ENCODE measurements at places on chromosomes 3 and 15.

- no peak for DNase-seq
Observed at GRCh38 chr15:100901296-100901695, 17.9 kb upstream of the LRRK1 start.

DNA sequence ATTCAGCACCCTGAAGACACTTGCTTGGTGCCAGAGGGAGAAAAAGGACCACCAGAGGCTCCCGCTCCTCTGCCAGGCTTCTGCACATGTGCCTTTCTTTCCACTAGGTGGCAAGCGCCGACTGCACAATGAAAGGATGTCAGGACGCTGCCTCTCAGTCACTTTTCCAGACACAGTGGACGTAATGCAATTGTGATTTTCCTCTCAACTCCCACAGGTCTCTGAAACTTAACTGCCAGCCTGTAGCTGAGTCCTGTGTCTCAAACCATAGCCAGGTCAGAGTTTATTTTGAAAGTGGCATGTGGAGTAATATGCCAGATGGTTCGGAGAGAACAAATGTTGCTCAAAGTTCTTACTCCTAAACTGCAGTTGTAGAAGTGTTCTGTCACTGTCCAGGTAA is 162.9 kb downstream of the ITPR1 start:
- peak; percentile 69 for DNase-seq

GRCh38 chr15:94306700-94307650 is 75.6 kb downstream of the MCTP2 start:
- DNase-seq, result peak; percentile 65

GRCh38 chr3:58112185-58112535 is 98.6 kb downstream of the DNASE1L3 start:
- DNase-seq, result no peak

DNA sequence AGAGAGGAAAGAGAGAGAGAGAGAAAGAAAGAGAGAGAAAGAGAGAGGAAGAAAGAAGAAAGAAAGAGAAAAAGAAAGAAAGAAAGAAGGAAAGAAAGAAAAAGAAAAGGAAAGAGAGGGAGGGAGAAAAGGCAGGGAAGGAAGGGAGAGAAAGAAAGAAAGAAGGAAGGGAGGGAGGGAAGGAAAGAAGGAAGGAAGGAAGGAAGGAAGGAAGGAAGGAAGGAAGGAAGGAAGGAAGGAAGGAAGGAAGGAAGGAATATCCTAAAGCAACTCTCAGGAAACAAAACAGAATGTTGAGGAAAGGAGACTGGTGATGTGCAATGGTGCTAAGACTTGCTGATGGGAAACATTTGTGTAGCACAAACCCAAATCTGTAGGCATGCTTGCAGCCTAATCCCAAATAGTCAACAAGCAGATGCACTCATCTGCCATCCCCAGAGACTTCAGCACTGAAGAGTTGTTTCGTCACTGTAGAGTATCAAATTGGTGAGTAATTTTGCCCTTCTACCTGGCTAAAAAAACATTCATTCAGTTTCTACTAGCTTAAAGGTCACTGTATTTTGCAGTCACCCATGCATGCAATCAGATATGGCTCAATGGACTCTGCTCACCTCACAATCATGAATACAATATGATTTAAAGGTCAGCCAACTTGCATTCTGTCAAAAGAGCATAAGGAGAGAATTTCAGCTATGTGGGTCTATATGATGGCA is 480.3 kb downstream of the FGF12 start:
- DNase-seq, result no peak

DNA sequence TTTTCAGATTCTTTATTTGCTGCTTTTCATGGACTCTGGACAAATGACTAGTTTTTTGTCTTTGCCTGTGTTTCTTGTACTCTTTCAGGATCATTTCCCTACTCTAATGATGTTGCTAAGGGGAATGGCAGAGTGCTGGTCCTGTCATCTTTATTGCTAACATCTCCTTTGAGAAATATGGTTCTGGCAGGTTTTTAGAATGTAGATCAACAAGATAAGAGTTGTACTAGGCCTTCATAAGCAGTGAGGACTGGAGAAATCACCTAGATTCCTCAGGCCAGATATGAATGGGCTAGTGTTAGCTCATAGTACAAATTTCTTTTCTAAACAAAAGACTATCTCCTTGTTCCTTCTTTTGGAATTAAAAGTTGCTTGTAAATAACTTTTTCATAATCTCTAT is 156.0 kb downstream of the UBE2E2 start:
- DNase-seq, result no peak

DNA sequence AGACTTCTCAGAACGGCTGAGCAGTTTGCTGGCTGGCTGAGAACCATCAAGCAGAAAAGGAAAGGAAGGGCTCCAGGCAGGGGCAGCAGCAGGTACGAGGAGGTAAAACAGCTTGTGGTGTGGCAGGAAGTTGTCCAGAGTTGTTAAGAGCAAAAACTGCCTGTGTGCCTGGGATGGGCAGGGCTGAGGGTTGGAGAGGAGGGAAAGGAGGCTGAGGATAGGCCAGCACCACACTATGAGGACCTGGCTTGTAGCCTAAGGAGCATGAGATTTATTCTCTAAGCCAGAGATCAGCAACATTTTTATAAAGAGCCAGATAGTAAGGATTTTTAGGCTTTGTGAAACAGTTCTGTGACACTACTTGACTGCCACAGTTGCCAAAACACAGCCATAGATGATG is 8.0 kb downstream of the IGSF10 start:
- no peak for DNase-seq

- DNase-seq, result no peak
Observed at GRCh38 chr3:127349501-127350171, 61.8 kb upstream of the PRR20G start.

DNA sequence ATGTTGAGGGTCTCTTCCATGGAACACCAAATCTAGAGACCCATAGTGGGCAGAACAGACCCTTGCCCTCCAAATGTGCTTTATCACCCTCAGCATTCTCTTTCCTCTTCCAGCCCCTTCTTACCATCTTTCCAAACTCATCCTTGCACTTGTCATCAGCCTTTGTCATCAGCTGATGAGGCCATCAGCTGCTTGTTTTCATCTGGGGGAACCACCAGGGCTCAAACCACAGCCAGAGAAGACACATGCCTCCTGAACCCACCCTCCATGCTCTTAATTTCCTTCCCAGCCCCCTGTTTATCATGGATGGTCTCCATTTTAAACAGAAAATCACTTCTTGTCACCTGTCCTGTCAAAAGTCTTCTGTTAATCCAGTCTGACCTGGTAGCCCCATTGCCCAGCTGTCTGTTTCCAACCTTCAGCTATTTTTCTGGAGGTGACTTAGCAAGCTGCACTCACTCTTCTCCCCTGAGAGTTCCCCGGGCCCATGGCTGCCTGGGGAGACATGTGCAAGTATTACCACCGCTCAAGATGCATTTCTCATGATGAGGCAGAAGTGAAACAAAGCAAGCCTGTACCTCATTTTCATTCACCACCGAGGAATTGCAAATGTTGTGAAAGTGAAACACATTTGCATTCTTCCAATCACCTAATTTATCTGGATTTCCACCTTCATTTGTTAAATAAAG is 14.7 kb upstream of the SYNM start:
- DNase-seq, result peak; percentile 18

DNA sequence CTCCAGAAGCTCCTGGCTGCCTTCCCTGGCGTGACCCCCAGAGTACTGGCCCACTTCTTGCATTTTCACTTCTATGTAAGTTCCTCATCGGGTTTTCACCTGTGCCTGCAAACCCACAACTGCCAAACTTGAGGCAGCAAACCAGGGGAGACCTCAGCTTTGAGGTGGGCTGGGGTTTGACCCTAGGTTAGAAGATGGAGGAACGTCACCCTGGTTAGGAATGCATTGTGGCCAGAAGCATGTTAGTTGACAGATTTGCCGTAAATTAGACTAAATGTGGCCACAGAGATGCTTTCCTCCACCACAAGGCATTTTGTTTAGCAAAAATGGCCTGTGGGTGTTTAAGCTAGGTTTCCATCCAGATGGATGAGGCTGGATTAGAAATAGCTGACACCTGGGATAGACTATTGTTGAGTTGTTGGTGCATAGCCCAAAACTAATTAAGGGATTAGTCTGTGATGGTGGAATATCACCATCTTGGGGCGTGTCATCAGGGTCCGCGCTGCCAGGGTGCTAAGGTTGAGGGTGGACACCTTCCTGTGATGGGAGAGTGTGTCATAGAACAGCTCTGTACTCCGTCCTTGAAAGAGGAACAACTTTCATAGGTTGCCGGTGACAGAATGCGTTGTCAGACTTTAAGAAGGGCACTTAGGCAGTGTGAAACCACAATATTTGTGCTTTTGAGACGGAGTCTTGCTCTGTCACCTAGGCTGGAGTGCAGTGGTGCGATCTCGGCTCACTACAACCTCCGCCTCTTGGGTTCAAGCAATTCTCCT is 3.6 kb downstream of the NISCH start:
- no peak for DNase-seq

GRCh38 chr15:81357180-81357686 is 16.8 kb downstream of the TMC3 start:
- DNase-seq, result no peak

DNA sequence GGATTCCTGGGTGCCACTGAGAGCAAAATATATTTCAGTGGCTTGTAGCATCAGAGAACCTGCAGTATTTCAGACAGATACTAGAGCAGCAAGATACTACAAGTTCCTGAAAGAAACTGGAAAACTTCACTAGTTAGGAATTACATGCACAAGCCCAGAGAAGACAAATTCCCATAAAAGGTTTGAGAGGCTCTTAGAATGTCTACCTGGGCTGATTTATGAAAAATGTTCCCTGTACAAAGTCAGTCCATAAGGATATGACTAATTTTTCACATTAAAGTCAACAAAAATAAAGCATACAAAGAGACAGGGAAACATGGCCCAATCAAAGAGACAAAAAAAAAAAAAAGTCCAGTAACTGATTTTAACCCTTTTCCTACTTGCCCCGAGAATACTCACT is 302.6 kb downstream of the POLQ start:
- DNase-seq, result no peak
